Left ventricle myocardium inferior (tissue), 1 donor: ENCODE measurements at places on chromosomes 13 and 19. TPM values are rescaled to one million over a fixed set of nuclear protein-coding genes. Genes with fewer than 3 reads are reported as not detected.

The NFIX gene
- total RNA-seq: 118 TPM

The SACS gene
- 9.4 TPM for total RNA-seq

GRCh38 chr13:105231579-105231978 lies 1303.9 kb downstream of the EFNB2 start:
- no peak for DNase-seq

DNA sequence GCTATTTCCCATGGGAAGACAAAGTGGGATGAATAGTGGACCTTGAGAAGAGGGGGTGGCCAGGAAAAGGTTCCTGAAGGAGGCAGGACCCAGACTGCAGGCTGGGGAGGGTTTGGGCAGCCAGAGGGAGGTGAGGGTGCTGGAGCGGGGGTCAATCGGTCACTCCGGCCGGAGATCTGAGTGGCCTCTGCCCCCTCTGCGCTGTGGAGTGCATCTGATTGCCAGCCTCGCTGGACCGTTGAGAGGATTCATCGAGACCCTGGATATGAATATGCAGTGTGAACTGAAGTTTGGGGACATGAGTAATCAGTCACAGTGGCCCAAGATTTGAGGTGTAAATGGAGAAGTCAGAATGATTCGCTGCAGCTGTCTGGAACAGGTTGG lies 5.5 kb upstream of the ZNF580 start:
- DNase-seq: no peak

DNA sequence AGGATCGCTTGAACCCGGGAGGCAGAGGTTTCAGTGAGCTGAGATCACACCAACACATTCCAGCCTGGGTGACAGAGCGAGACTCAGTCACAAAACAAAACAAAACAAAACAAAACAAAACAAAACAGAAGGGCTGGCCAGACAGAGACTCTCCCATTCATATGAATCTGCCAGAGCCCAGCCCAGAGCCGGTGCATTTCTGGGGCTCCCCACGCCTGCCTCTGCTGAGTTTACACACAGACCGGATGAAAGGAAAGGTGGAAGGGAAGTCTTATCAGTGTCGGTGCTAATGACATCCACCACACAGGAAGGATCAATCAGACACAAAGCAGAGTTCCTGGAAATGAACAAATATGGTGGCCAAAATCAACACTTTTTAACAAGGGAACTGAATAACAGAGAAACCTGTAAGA lies 6.8 kb downstream of the TRAPPC6A start:
- no peak for DNase-seq

DNA sequence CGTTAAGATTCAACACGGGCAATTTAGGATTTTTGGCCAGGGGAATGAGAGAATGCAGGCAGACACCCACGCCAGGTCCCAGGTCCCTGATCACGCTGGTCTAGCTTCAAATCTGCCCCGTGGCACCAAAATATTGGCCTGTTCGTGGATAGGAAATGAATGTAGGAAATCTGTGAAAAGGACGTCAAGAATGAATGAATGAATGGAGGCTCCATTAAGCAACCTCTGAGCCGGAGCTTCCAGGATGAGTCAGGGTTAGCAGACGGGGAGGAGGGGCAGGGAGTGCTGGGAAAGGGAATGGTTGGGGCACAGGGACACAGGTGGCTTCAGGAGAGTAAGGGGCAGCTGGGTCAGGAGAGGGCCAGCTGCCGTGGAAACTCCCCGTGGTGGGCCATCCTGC lies 4.2 kb downstream of the SULT2B1 start:
- no peak for DNase-seq

DNA sequence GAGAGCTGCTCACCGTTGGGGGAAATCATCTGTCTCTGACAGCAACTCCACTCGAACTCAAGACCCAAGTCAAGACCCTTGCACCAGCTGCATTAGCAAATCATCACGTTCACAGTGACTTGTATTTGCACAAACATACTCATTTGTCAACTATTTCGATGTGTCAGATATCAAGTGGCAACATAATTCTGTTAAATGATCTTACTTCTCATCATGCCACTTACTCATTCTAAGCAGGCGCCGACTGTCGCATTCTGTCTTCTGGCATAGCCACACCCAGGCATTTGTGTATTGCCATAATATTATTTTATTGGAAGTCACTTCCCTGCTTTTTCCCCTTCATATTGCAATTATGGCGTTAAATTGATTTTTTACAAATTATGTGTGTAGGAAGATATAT lies 23.0 kb upstream of the ATP1A3 start:
- DNase-seq: no peak

- DNase-seq: no peak
Observed at GRCh38 chr13:45705918-45706317, 3.8 kb downstream of the CBY2 start.

- no peak for DNase-seq
Observed at GRCh38 chr13:73310366-73310765, 251.6 kb downstream of the KLF5 start.

GRCh38 chr19:32168111-32168510 lies 177.3 kb upstream of the ZNF507 start:
- DNase-seq: no peak

- DNase-seq: no peak
Observed at GRCh38 chr13:99639126-99639525, 137.9 kb downstream of the TM9SF2 start.

DNA sequence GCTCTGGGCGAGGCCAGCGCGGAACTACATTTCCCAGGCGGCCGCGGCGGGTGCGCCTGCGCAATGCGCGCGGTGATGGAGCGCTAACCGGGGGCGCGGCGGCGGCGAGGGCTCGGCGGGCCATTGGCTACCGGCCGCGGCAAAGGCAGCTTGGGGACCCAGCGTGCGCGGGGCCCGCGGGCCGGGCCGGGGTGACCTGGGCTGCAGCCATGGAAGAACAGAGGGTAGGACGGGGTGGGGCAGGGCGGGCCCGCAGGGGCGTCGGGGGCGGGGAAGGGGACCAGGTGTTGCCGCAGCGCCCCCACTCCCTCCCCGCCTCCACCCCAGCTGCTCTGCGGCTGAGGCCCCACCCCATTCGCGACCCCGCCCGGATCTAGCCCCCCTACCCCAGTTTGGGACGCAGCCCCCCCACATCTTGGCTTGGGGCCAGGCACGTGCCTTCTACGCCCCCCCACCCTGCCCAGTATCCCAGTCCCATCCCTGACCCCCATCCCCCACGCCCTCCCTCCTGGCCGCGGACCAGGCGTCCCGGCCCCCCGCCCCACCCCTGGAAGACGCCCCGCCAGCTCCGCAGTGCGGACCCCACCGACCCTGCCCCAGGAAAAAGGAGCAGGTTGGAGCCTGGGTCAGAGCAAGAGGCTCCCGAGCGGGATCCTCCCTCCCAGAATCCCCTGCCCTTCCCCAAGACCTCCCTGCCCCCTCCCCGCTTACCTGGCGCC lies at the start of gene FSD1:
Gene FSD1, plus strand, starts transcription at position 61 of the 719 bp plus-strand sequence. Its CDS starts 149 bp downstream, at position 210.
- no peak for DNase-seq

DNA sequence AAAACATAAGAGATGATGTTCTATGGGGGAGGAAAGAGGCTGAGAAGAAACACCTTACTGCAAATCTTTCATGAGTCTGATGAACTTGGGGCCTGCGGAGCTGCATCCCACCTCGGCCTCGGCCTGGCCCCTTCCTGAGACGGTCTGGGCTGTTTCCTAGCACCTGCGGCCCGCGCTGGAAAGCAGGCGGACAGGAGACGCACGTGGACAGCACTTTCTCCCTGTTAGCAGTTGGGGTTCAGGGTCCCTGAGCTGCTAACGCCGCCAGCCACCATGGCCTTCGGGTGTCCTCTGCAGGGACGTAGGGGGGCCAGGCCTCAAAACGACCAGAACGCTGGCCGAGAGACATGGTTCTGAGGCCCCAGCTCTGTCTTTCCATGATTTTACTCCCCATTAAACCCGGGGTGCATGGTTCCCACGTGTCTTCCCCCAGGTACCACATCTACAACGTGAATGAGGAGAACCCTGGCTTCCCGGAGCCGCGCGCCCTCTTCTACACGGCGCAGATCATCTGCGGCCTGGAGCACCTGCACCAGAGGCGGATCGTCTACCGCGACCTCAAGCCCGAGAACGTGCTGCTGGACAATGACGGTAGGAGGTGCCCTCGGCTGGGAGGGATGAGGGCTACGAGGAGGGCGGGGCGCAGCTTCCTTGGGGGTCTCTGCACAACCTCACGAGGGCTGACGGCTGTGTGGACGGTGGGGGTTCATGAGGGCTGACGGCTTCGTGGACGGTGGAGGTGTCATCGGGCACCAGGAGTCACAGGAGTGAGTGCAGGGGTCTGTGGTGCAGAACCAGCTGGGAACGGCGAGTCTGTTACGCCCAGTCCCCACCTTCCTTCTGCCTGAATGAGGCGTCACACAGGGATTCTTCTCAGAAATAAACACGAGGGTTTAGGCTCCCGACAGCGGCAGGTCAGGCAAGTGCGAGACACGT lies 4.3 kb downstream of the GRK1 start:
- DNase-seq: peak; percentile 11

- no peak for DNase-seq
Observed at GRCh38 chr19:51386882-51387520, 773 bp downstream of the LIM2 start.

- DNase-seq: no peak
Observed at GRCh38 chr13:50892210-50892944, 17.2 kb upstream of the RNASEH2B start.

- peak; percentile 59 for DNase-seq
Observed at GRCh38 chr13:112978561-112979405, 9.8 kb downstream of the MCF2L start.
